ENCODE measurements at places on chromosomes 7 and 10.

- no peak for DNase-seq
These were observed 30.6 kb downstream of the APBB1IP start for GRCh38 chr10:26468700-26469099.

DNA sequence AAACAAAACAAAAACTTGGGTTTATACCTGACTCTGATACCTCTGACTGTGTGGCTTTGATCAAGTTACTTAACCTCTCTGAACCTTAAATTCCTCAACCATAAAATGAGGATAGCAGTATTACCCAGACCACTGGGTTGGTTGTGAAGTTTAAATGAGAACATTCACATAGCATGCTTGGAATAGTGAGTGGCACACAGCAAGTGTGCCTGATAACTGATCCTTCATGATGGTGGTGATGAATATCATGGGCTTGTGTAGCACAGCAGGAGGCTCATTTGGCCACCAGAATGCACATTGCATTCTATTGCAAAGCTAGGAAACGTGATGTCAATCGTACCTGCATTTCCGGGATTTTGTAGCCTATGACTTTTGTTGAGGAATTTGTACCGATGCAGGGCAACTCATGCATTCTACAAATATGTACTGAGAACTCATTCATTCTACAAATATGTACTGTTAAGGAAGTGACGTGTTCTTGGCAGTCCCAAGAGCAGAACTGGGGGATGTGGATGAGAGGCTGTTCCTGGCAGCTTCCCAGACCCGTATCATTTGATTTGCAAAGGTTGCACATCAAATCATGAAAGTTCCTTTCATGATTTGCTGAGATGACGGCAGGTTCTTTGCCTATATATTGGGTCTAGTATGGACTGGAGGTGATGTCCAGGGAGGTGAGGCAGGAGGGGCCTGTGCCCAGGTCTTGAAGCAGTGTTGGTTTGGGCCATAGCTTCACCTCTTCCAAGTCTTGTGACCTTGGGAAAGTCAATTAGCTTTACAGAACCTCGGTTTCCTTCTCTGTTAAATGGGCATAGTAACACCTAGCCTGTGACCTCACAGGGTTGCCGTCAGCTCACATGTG lies 94.6 kb upstream of the SMNDC1 start:
- DNase-seq, result no peak

- DNase-seq, result no peak
These were observed 72.3 kb downstream of the AMZ1 start for GRCh38 chr7:2760098-2760889.

- DNase-seq, result no peak
These were observed 1.9 kb downstream of the COX15 start for GRCh38 chr10:99730026-99730425.

DNA sequence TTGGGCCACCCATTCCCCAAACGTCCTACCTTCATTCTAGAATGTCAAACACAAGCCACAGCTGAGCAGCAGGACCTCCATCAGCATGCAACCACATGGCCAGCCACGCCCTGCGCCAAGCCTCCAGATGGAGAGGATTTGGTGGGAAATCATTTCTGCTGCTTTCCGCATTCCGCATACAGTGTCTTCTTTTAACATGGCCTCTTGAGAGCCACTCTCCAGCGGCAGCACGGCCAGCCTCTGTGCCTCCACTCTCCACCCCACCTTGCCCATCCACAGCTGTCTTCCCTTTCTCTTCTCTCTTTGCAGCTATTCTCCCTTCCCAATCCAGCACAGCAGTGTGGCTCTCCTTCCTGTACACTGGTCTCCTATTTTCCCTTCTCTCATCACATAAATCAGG lies 389.1 kb downstream of the PAXIP1 start:
- DNase-seq, result no peak

GRCh38 chr10:109883859-109884771 lies 39.2 kb downstream of the XPNPEP1 start:
- peak; percentile 33 for DNase-seq

DNA sequence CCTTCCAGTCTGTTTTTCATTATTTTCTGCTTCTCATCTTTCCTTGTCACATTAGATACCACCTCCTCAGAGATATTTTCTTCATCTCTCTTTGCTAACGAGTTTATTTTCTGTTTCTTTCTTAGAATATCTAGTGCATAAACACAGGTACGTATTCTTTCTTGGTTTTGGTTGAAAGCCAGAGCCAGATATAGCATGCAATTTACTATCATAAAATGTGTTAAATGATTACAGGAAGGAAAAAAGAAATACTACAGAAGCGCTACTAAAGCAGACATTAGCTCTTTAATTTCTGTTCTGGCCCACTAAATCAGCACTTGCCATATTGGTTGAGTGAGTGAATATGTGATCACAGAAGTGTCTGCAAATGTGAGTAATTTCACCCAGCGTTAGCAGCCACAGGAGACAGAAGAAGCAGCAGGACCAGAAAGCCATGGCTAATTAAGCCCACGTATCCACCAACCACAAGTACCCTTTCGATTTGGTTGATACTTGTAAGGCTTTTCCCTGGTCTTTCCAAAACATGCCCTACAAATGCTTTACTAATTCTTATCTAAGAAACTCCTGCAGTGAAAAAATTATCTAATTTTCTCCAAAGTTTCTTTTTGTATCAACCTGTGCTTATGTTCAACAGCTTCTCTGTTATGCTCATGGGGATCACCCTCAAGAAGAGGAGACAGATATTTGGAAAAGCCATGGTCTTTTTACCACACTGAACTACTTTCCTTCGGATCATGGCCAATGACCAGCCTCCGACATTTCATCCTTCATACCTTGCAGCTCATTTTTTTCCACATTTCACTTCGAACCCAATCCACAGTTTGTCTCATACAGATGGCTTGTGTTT lies 23.1 kb upstream of the MACC1 start:
- DNase-seq, result no peak

- no peak for DNase-seq
These were observed 850.3 kb upstream of the SORCS1 start for GRCh38 chr10:108014902-108015177.

GRCh38 chr10:44242826-44243225 lies 142.1 kb downstream of the CXCL12 start:
- no peak for DNase-seq

DNA sequence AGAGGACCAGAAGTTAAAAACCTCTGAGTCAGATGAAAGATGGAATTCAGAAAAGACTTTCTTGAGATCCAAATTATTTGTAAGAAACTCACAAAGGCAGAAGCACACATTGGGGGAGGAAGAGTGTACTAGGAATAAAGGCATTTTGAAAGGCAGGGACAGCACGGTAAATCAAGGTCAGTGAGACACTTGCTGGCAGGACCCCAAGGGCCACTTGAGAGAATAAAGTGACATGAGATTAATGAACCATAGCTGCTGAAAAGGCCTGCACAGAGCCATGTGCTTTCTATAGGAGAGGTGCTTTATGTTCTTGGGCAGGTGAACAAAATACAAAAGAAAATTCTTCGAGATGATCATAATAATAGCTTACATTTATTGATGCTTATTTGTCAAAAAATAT lies 929.9 kb upstream of the MBL2 start:
- no peak for DNase-seq

- DNase-seq, result no peak
These were observed 8.4 kb downstream of the MRPL43 start for GRCh38 chr10:100978901-100979195.

GRCh38 chr10:129309565-129309964 lies 157.5 kb upstream of the MGMT start:
- no peak for DNase-seq

GRCh38 chr10:118543714-118544400 lies 51.6 kb downstream of the PRLHR start:
- DNase-seq, result no peak

- DNase-seq, result no peak
These were observed 59.4 kb downstream of the MDFIC start for GRCh38 chr7:114981323-114981722.

GRCh38 chr7:85829817-85830432 lies 643.1 kb upstream of the SEMA3D start:
- no peak for DNase-seq
